ENCODE measurements at places on chromosomes 1 and 21. TPM values are rescaled to one million over a fixed set of nuclear protein-coding genes. Genes with fewer than 3 reads are reported as not detected.

The SYCP1 gene
- total RNA-seq: not detected

The CFHR2 gene
- not detected for total RNA-seq

The SLC44A3 gene
- 1.8 TPM for total RNA-seq

The MAB21L3 gene
- total RNA-seq: not detected

The C1orf167 gene
- total RNA-seq: not detected

The KTI12 gene
- total RNA-seq: 18.2 TPM

The FUCA1 gene
- total RNA-seq: 8.8 TPM

The LEFTY1 gene
- 0.48 TPM for total RNA-seq

The HAPLN2 gene
- 0.14 TPM for total RNA-seq

The DNAJC28 gene
- total RNA-seq: 0.33 TPM

The CCDC17 gene
- total RNA-seq: 0.37 TPM

The PCP4 gene
- not detected for total RNA-seq

The C1QTNF12 gene
- total RNA-seq: 0.59 TPM

The PDZK1 gene
- 0.95 TPM for total RNA-seq

The LGR6 gene
- total RNA-seq: 0.74 TPM

The MCOLN3 gene
- 3.6 TPM for total RNA-seq

The MANEAL gene
- 25.5 TPM for total RNA-seq

The AGT gene
- total RNA-seq: 0.21 TPM

The UBE4B gene
- 13.4 TPM for total RNA-seq

The CSF3R gene
- total RNA-seq: not detected

The TEDDM1 gene
- not detected for total RNA-seq

The ADORA1 gene
- total RNA-seq: 0.73 TPM

The JAM2 gene
- total RNA-seq: not detected

The PTPN22 gene
- total RNA-seq: not detected

The GBP5 gene
- total RNA-seq: not detected

The SAMD13 gene
- 0.45 TPM for total RNA-seq

The AADACL3 gene
- total RNA-seq: not detected

The GBP4 gene
- not detected for total RNA-seq

The SYPL2 gene
- 0.13 TPM for total RNA-seq

The RBP7 gene
- total RNA-seq: 6.3 TPM

The LIPI gene
- total RNA-seq: not detected

The PCSK9 gene
- 4.4 TPM for total RNA-seq

The SEMA4A gene
- 0.42 TPM for total RNA-seq

The FCMR gene
- 7.0 TPM for total RNA-seq

The ADAMTS1 gene
- total RNA-seq: 0.17 TPM

The FAM72B gene
- total RNA-seq: 9.0 TPM
